NCI-H2107 (cell line): ENCODE measurements at places on chromosomes 1 and 21.

DNA sequence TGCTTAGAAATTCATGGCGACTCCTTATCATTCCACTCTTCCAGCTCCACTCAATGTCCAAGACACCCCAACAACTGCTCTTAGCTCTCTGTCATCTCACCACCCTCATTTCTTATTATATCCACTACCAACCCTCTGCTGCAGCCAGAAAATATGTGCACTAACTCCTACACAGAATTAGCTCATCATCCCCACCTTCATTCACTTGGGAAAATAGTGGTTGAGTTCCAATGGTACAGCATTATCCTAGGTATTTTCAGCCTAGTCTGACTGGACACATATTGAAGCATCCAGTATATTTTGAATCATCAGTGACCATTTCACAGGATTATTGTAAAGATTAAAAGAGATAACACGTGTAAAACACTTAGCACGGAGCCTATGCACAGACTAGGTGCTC, 16.7 kb upstream of the VSIG8 start:
- DNase-seq, result no peak

DNA sequence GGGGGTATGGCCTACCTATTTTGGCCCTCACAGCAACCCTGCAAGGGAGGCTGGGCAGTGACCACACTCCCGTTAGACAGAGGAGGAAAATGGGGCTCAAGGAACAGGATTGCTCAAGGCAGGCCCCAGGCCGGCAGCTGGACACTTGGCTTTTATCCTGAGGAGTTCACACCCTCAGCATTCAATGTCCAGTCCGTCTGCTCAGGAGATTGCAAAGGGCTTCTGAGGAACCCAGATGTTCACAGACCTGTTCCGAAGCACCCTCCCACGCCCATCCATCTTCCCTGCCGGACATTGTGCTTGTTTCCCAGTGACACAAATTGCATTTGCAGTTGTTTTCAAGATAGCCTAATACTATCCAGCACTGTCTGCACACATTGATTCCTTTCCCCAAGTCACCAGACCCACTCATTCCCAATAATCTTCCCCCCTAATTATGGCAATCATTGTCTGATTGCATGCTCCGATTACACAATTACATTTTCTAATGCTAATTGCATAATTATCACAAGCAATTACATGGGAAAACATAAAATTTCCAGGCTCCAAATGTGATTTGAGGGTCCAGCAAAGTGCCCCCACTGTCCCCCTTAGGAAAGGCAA, 4.3 kb upstream of the UBL4B start:
- no peak for DNase-seq

DNA sequence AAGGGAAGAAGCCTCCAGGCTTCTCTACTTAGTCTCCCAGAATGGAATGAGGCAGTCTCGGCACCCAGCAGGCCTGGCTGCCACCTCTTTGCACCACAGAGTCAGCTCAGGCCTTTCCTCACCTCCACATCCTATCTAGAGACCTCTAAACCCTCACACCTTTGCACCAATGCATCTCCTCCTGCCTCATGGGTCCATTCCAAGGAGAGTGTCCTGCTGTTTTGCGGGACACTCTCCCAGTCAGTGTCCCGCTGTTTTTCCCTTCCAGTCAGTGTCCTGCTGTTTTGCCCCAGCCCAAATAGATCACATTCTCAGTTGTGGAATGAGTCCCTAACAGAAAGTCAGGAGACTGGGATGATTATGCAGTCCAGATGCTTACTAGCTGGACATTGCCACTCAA, 185.6 kb upstream of the CAMK1G start:
- no peak for DNase-seq

DNA sequence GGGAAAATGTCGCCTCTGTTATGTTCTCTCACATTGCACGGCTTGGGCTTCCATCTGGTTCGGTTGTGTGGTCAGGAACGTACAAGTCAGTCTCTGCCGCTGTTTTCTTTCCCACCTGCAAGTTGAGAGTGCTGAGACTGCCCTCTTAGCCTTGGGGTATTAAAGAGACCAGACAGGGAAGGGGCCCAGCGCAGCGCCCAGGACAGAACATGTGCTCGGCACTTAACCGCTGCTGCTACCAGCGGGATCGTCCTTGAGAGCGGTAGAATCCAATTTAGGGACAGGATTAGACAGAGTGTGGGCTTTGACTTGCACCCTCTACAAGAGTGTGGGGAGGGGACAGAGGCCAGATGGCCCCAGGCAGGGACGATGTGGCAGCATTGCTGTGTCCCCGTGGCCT, 17.7 kb upstream of the AGPAT3 start:
- DNase-seq, result no peak

DNA sequence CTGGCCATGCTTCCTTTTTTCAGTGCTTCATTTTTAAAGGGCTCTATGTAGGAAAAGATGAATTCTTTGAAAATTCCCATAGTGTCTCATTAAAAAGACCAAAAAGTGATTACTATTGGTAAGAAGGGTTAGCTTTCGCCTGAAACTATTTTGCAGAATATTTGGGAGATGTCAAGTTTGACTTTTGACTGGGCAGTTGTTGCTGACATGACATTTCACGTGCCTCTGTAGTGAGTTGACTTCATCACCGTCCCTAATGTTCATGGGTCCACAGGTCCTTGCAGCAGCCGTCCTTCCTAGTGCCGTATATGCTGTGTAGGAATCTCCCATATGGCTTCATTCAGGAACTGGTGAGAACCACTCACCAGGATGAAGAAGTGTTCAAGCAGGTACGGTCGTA, 88.7 kb upstream of the KIF1B start:
- no peak for DNase-seq

DNA sequence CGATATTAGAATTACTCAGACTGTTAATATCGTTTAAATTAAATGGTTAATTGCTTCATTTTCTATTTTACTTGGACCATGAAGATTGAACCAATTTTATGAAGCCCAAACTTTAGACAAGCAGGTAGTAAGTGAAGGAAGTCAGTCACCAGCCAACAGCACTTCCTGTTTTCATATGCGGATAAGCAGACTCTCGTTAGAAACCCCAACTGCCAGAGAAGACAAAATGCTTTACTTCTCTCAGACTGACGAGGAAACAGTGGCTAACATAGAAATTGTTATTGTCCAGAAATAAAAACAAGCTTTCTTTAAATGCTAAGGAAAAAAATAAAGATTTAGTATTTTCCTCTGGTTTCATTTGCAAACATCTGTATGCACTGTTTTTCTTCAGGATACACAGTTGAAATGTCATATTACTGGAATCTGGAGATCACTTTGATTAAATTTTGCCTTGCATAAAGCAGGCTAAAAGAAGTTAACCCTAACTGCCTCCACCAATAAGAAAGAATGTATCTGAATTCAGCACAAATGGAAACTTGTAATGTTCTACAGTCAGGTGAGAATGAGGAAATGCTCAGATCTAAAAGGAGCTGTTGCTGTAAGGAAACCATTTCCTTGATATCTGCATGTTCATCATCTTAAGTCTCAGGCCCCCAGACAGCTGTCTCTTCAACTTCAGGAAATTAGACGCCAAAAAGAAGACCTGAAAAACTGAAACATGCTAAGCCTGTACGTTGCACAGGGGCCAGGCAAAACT, 129.8 kb upstream of the SAMSN1 start:
- DNase-seq, result no peak

DNA sequence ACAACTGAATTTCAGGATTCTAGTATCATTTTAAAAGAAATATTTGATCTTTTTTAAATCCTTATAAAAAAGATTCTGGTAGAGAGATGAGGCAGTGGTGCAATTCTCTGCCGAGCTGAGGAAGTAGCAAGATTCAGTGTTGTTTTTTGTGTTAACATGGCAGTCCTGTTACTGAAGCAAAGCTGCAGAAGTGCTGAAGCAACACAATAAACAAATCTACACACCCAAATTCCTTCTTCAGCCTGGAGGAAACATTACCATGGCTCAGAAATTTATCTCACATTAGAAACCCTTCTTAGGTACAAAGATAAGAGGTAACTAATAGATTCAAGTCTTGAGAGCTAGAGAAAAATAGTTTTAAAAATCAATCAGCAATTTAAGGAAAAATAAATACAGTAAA, 216.0 kb downstream of the DENND1B start:
- DNase-seq, result no peak

DNA sequence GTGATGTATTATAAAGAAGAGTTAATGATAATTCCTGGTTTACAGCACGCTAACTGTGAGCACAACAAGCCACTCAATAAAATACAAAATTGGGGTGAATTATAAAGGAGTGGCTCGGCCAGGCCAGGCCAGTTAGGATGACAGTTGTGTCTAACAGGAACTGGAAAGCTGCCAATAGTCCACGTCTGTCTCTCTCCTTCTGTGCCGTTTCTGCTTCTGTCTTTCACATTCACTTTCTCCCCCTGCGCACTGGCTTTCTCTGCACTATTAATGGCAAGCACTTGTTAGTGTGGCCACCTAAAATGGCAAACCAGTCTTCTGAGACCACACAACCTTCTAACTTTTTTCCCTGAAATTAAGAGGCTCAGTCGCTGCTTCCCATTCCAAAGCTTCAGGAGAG, 394.3 kb downstream of the NTNG1 start:
- DNase-seq, result no peak

DNA sequence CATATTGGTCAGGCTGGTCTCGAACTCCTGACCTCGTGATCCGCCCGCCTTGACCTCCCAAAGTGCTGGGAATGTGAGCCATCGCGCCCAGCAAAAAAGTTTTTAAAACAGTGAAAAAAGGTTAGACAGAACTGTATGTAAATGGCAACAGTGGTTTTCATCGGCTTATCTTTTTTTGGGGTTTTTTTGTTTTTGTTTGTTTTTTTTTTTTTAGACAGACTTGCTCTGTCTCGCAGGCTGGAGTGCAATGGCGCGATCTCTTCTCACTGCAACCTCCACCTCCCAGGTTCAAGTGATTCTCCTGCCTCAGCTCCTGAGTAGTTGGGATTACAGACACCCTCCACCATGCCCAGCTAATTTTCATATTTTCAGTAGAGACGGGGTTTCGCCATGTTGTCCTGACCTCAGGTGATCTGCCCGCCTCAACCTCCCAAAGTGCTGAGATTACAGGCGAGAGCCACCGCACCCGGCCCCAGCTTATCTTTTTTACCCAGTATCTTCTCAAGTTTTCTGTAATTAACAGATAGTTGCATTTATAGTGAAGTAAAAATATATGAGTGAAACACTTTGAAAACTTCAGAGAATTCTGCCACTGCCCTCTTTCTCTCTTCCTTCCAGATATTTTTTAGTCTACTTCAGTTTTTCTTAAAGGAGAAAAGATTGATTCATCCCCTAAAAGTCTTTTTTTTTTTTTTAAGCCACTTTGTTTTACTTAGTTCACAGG, 13.1 kb downstream of the TIMM17A start:
- DNase-seq, result no peak
